Activated CD4-positive, CD25-positive, alpha-beta regulatory T cell (primary cell): ENCODE measurements at places on chromosomes 3 and 15.

DNA sequence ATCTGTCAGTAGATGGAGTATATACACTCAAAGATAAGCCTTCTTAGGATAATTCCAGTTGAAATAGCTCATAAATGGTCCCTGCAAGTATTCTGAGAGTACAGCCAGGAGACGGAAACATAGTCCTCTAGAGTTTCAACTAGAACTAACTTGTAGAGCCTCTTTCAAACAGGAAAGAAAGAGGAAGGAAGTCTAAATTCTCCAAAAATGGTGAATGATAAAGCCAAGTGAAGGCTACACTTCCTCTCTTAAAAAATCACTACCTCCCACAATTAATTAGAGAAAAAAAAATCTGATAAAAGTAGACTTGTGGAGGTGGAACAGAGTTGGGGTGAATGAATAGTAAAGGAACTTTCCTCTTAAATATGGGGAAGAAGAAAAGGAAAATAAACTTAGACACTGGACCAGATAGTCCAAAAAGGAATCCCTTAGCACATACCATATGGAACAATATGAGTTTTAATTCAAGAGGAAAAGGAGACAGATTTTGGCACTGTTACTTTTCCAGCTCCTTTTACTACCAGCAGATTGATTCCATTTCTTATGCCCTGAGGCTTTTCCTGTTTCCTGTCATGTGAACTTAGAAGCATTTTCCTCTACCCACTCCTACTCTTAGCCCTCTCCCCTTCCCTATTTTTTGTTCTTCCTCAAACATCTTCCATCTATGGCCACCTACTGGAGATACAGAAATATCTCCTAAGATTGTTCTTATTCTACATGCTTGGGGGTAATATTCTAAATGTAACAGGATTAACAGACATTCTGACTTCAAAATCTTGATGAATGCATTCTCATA is 207.6 kb downstream of the CHST2 start:
- no peak for DNase-seq

DNA sequence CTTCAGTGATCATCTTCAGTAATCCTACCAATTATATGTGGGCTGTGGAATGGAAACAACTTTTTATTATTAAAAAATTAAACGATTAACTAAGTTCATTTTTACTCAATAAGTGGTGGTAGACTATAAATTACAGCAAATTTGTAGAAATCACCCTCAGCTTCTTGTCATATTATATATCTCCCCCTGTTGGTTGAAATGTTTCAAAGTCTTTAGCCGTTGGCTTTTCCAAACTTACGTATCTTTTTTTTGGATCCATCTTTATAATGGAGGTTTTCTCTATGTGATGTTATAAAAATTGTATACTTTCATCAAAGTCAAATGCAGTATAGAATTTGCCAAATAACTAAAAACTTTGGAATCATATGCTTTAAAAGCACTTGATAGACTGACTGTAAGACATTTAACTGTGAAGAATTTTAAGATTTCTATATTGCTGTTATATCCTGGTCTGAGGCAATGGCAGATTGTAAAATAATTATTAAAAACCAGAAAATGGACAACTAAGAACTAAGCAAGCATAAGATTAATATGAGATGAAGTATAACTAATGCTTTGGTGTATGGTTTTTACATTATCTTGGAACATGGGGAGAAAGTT is 44.7 kb downstream of the ATP11B start:
- DNase-seq = no peak

DNA sequence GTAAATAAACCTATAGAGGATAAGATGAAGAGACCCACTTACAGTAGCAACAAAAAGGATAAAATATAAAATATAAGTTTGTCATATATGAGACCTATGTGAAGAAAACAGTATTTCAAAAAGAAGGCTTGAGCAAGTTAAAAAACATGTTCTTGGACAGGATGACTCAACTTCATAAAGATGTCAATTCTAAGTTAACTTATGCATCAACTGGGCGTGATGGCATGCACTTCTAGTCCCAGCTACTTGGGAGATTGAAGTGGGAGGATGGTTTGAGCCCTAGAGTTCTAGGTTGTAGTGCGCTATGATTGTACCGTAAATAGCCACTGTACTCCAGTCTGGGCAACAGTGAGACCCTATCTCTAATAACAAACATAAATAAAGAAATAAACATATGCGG is 59.7 kb downstream of the PDCD6IP start:
- no peak for DNase-seq

DNA sequence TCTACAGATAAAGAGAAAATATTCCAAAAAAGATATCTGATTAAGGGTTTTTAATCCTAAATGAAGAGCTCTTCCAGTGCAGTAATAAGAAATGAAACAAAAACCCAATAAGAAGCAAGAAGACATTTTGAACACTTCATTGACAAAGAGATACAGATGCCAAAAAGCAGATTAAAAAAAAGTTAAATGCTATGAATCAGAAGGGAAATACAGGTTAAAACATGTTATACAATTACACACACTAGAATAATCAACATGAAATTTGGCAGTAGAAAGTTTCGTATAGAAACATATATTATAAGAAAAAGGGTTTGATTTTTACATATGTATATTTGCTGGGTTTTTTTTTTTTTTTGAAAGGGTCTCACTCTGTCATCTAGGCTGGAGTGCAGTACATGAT is 135.0 kb downstream of the ROBO1 start:
- no peak for DNase-seq

GRCh38 chr3:106510206-106510605 is 641.4 kb upstream of the CBLB start:
- DNase-seq = no peak

- no peak for DNase-seq
Observed at GRCh38 chr3:193214445-193214844, 26.6 kb upstream of the PLAAT1 start.

DNA sequence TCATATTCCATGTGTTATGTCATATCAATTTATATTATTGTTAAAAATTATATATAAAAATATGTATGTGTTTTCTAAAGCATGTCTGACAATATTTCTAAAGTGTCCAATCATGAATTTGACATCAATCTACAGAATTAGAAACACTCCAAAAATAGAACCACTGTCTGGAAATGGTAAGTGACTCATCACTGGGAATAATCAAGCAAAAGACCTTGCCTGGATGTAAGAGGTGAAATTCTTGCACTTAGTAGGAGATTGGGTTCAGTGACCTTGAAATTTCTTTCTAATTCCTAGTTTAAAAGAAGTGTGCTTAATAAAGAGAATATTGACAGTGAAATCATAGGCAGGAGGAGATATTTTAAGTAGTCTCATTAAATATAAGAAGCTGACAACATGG is 188.8 kb downstream of the ZNF385D start:
- no peak for DNase-seq

DNA sequence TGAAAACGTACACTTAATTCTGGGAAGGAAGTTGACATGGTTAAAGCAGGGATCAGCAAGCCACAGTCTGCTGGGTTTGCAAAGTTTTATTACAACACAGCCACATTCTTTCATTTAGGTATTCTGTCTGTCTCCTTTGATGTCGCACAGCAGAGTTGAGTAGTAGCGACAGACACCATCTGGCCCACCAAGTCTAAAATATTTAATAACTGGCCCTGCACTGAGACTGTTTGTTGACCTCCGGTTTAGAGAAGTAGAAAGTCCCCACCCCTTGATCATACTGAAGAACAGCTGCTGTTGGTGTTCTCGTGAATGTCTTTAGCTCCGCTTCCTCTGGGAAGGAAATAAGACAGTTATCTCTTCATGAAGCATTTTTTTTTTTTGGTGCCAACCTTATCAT is 66.2 kb downstream of the MCTP2 start:
- DNase-seq = no peak

- DNase-seq = no peak
Observed at GRCh38 chr3:39383045-39383880, at the start of gene SLC25A38. Gene SLC25A38 (plus strand): TSS chr3:39383370. CDS start chr3:39383725, 355 bp downstream.

DNA sequence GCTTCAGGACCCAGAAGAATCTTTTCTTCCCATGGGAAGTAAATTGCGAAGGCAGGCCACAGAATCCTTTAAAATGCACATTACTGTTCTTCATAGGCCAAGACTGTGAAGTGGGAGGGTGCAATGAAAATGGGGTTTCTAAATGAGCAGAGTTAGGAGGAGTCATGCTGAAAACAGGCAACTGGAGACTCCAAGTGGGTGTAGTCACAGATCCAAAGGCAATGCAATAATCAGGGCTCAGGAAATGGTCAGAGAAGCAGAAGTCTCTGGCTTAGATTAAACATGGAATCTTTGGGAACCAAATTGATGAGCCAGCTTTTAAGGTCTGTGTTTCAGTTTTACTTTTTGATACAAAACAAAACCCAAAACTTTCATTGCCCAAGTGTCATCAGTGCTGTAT is 37.6 kb downstream of the HHLA2 start:
- DNase-seq = no peak

DNA sequence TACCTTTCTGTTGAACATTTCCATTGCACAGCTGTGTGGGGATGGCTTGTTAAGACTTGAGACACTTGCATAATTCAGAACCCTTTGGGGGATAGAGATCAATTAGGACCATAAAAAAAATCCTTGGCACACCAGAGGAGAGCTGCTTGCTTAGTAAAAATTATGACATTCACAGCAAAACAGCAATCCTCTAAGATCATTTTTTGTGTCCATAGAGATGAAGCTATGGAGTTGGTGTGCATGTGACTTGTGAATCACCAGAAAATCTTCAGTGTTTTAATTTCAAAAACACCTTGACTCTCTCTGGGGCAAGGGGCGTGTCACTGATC is 7.7 kb downstream of the COL8A1 start:
- DNase-seq = no peak

DNA sequence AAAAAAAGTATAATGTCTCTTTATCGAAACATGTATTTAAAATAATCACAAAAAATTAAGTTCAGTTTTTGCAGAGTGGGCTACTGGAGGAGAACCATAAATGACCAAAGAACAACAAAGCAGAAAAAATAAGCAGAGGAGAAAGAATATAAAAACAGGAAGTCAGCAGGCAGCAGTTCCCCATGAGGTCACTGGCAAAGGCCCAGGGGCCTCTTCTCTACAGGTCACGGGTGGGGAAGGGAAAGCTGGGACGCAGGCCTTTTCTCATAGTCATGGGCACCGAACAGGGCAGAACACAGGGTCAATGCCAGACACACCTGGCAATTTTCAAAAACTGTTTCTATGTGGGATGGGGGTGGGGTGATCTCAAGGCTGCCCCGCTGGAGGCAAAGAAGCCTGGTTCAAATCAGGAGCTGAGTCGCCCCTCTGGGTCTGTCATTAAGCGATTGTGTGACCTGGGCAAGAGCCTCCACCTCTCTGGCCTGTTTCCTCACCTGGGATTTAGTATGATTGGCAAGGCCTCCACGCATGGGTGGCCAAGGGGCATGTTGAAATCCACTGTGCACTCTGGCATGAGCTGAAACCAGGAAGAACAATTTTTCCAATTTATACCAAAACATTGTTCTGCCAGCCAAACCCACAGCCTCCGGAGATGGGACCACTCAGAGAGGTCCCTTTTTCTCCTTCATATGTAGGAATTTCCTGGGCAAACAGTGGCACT is 43.8 kb upstream of the UACA start:
- DNase-seq = no peak

DNA sequence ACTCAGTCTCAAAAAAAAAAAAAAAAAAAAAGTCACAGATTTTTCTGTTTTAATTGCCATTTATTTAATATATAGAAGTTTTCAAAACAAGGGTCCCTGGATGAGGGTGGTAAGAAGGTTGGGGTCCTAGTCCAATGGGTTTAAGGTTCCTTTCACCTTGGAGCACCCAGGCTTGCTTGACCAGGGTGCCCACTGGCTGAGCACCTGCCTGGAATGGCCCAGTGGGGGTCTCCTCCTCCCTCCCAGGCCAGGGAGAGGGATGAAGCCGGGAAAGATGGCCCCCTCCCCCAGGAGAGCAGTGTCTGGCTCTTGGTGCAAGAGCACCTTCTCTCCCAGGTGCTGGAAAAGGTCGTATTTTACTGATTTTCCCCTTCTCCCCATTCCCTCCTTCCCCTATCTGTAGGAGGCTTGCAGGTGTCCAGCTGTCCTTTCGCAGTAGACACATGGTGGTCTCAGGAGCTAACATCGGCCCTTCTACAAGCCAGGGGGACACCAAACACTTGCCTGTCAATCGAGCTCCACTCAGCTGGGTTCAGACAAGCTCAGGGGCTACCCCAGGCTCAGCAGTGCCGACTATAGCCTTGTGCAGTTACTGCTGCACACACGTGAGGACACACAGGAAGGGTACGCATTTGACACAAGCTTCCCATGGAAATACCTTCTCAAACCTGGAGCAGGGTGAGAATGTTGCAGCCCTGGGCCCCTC is 112.3 kb upstream of the KLF13 start:
- no peak for DNase-seq

- DNase-seq = no peak
Observed at GRCh38 chr3:13455644-13456043, 24.5 kb upstream of the HDAC11 start.

DNA sequence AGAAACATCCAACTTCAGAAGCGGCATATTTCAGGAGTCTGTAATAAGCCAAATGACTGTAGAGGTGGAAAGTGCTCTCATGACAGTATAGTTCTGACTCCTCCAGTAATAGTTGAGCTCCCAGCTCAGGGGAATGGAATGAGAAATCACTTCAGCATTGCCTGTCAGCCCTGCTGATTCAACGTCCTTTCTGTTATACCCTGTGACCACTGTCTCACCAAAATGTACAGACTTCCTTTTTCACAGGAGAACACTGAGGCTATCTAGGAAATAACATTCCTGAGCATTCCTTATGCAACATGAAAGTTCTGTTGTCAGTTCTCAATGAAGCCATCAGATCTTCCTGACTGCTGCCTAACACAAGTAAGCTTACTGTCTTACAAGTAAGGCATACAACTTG is 284.5 kb upstream of the MME start:
- no peak for DNase-seq
